Epithelial cell of proximal tubule (primary cell): ENCODE measurements at places on chromosomes 16 and 17. TPM values are rescaled to one million over a fixed set of nuclear protein-coding genes. Genes with fewer than 3 reads are reported as not detected.

IKZF3 gene
- 0.07 TPM in 1 of 2 replicates, not detected in the other for total RNA-seq

RCVRN gene
- not detected in 2 replicates for total RNA-seq

FAM171A2 gene
- total RNA-seq: 8.0 and 15.0 TPM in 2 replicates

CD300LG gene
- not detected in 2 replicates for total RNA-seq

ZNF19 gene
- 0.81 and 1.7 TPM in 2 replicates for total RNA-seq

MON1B gene
- total RNA-seq: 19.3 and 30.8 TPM in 2 replicates

SYNGR3 gene
- 8.5 and 22.0 TPM in 2 replicates for total RNA-seq

HID1 gene
- 9.0 and 19.1 TPM in 2 replicates for total RNA-seq

GP1BA gene
- not detected in 2 replicates for total RNA-seq

C16orf89 gene
- not detected in 2 replicates for total RNA-seq

TXNDC11 gene
- 20.2 and 29.9 TPM in 2 replicates for total RNA-seq

CEMP1 gene
- not detected in 2 replicates for total RNA-seq

TERB1 gene
- total RNA-seq: not detected in 2 replicates

ST6GALNAC2 gene
- total RNA-seq: 1.4 and 2.9 TPM in 2 replicates

SCIMP gene
- total RNA-seq: not detected in 2 replicates

CACNG1 gene
- not detected in 2 replicates for total RNA-seq
